Effector CD4-positive, alpha-beta T cell (primary cell): ENCODE measurements at places on chromosomes 7 and 10.

- no peak for DNase-seq
These were observed 559 bp upstream of the STEAP2 start for GRCh38 chr7:90210981-90211380.

DNA sequence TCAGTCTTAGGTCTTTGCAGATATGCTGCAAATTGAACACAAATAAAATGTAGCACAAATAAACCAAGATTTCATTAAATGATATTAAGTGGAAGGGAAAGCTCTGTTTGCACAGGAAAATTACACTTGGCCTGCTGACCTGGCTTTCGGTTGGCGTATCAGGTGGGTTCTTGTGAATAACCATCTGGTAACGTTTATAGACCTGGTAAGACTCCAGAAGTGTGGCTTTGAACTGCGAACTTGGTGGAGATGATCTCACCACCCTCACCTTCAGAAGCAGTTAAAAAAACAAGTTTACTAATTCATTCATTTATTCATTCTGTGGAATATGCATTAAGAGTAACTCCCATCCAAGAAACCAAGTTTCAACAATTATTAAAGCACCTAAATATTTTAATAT is 28.1 kb downstream of the ATE1 start:
- no peak for DNase-seq

DNA sequence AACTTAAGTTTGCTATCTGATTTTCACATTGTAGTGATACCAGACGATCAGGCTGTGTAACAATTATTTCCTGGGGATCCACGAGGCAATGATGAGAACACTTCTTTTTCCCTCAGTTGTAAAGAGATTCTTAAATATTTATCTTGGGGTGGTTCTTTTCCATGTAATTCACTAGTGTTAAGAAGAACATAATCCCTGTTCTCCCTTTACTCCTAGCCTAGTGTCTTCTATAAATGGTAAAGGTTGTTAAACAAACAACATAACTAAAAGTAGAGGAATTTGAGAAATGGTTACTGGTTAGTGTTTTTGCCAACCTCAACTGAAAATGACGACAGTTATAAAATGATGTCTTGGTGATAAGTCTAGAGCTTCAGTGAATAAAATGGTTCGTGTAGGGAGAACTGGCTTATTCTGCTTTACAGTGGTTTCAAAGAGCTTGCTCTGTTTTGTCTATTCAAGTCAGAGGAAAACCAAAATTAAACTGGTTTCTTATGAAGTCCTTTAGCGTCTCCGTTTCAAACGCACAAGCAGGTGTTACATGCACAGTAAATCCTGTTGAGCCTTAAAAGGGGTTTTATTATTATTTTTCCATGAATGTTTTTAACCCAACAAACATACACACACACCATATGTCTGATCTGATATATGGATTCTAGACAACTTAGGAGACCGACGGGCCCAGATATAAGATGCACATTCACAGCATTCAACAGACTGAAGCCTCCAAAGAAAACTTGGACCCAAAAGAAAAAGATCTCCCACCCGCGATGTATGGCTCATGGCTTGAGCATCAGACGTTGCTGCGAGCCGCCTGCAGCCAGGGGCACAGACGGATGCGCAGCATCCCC is 1.1 kb downstream of the TBX20 start:
- no peak for DNase-seq

- DNase-seq = no peak
These were observed 176.8 kb downstream of the C7orf25 start for GRCh38 chr7:42735081-42735480.

- no peak for DNase-seq
These were observed 203.0 kb downstream of the CNTNAP2 start for GRCh38 chr7:146319629-146320028.

- DNase-seq = peak; percentile 64
These were observed 820 bp downstream of the WAC start for GRCh38 chr10:28533571-28534304.

DNA sequence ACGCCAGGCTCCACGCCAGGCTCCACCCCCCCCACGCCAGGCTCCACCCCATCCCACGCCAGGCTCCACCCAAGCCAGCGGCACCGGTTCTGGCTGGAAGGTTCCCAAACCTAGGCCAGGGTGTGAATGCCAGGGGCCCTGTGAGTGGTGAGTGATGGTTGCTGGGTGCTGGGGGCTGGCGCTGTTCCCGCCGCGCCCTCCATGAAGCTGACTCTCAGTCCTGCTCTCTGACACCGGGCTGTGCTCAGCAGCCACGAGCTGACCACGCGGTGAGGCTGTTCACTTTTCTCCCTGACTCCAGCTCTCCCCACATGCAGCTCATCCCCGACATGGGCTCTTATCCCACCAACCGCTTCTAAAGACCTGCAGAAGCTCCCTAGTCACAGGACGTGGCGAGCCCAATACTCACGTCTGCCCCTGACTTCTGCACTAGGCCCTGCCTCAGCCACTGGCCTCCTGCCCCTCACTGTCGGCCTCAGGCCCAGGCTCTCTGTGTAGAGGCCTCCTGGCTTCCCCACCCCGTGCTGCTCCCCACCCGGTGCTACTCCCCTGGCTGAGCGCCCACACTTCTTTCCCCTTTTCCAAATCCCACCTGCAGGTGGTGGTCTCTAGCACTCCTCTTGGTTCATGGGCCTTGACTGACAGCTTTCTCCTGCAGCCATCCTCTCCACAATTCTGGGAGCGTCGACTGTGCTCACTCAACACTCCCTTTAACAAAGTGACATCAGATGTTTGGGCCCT is 603.0 kb downstream of the PTPRN2 start:
- DNase-seq = no peak

DNA sequence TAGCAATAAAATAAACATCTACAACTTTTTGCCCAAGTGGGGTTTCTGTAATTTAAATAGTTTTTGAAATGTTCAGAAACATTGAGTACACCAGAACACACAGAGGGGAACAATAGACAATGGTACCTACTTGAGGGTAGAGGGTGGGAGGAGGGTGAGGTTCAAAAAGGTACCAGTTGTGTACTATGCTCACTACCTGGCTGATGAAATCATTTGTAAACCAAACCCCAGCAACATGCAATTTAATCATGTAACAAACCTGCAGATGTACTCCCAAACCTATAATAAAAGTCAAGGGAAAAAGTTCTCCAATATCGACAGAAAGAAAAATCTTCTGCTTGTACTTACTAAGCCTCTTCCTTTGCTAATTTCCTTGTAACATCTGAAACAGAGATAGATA is 4.2 kb upstream of the TES start:
- no peak for DNase-seq

DNA sequence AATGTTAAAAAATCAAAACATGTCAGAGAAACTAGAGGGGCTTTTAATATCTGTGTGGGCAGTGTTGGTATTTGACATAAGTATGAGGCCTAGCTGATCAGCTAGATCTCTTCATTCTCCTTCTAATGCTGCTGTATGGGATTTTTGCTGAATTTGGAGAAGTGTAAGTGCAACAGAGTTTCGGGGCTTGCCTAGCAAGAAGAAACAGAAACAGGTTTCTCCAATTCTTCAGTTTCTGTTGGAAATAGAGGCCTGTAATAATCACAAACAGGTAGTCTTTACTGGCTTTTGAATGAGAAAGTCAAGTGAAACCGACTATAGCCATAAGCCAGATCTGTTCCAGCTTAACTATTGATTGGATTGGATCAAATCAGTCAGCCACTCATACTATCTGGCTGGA is 96.4 kb upstream of the PCLO start:
- no peak for DNase-seq

DNA sequence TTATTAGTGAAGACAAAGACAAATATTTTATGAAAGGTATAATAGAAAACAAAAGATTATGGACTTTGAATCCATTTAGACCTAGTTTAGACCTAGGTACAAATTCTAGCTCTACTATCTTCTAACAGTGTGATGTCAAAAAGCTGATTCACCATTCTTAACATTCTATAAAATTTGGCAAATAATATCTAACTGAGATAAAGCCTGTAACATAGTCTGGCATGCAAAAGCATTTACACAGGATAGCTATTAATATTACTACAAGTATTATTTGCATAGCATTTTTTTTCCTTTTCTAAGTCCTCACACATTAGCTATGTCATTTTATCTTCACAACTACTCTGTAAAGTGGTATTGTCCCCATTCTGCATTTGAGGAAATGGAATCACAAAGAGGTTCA is 179.6 kb upstream of the LRRTM3 start:
- no peak for DNase-seq

GRCh38 chr7:104973227-104973626 is 40.8 kb upstream of the KMT2E start:
- no peak for DNase-seq
